ENCODE measurements at places on chromosomes 1 and 21. TPM values are rescaled to one million over a fixed set of nuclear protein-coding genes. Genes with fewer than 3 reads are reported as not detected.

PTAFR gene
- polyA plus RNA-seq: 2.4 TPM

OR2L13 gene
- not detected for polyA plus RNA-seq

PROX1 gene
- polyA plus RNA-seq: 7.5 TPM

ENAH gene
- 249 TPM for polyA plus RNA-seq

EDN2 gene
- 0.28 TPM for polyA plus RNA-seq

PDE4DIP gene
- polyA plus RNA-seq: 52.8 TPM

DNA sequence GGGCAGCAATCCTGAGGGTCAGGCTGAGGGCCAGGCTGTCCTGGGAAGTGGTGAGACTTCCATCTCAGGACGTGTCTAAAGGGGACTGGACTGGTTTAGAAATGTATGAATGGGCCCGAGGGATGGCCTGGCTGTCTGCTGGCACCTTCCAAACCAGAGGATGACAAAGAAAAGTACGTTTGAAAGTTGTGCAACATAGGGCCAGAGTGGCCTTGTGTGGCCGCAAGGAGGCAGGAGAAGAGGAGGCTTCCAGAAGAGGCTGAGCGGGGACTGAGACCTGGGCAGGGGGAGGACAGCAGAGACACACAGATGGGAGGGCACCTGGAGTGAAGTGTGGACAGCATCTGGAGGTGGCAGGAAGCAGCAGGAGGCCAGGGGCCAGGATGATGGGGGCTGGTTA, 2.6 kb upstream of the SYTL1 start:
- no peak for DNase-seq

DNA sequence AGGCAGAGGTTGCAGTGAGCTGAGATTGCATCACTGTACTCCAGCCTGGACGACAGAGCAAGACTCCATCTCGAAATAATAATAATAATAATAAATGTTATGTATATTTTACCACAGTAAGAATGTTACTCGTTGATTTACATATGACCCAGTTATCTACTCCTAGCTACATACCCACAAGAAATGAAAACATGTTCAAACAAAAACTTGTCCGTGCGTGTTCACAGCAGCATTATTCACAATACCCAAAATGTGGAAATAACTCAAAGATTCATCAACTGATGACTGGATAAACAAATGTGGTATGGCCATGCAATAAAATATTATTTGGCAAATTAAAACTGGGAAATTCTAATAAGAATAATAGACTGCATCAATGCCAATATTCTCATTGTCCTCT, 31.7 kb upstream of the ENSA start:
- DNase-seq: no peak

DNA sequence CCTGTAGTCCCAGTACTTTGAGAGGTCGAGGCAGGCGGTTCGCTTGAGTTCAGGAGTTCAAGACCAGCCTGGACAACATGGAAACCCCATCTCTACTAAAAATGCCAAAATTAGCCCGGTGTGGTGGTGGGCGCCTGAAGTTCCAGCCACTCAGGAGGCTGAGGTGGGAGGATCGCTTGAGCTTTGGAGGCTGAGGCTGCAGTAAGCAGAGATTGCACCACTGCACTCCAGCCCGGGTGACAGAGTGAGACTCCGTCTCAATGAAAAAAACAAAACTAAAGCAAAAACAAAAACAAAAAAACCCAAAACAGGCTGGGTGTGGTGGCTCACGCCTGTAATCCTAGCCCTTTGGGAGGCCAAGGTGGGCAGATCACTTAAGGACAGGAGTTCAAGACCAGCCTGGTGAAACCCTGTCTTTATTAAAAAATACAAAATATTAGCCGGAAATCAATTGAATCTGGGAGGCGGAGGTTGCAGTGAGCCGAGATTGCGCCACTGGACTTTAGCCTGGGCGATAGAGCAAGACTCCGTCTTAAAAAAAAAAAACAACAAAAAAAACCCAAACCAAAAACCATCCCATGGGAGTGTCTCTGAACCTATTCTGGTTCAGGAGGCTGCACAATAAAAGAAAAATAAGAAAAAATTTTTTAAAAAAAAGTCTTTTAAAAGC, 1.7 kb upstream of the CGN start:
- DNase-seq: no peak

GRCh38 chr1:53125623-53126360, 16.6 kb downstream of the SLC1A7 start:
- DNase-seq: no peak

- no peak for DNase-seq
Observed at GRCh38 chr1:232267092-232267836, 362.7 kb downstream of the SIPA1L2 start.
